Stimulated activated CD4-positive, alpha-beta T cell treated with anti-CD3 and anti-CD28 coated beads, Interleukin-2, amount 100 ng/mL, for 24 hours (primary cell): ENCODE measurements at places on chromosomes 5 and 9.
A peak's percentile ranks its signal among the peaks of the same experiment; 100 is the strongest.

- DNase-seq, result no peak
Measured at GRCh38 chr5:129724647-129725046, 23.2 kb upstream of the MINAR2 start.

DNA sequence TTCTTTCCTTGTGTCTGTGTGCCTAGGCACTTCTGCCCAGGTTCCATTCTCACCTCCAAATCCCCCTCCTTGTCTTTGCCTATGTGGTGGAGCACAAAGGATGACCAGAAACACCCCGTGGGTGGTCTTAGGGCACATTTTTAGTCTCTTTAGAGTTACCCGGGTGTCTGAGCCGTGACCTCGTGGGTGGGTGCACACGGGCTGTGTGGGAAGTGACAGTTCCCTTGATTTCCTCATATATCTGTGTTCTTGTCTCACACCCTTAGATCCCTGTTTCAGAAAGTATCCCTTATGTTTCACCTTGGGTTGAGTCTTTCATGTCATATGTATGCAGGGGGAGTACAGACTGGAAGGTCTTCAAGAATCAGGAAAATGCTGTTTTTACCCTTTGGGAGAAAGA is 13.4 kb upstream of the SMIM32 start:
- no peak for DNase-seq

DNA sequence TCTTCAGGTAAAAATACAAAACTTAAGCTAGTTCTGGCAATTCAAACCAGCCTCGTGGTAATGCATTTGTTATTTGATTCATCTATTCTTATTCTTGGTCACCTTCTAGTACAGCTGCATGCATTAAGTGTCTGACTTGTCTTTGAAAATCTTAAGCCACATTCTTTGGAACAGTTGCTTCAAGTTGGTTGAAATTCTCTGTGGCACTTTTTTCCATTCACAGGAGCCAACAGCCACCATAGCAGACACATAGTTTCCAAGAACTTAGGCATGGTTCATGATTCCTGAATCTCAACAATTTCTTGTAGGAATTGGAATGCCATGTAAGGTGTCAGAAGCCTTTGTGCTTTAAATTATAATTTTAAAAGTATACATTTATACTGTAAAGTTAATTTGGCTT is 47.4 kb upstream of the MEF2C start:
- DNase-seq, result no peak

DNA sequence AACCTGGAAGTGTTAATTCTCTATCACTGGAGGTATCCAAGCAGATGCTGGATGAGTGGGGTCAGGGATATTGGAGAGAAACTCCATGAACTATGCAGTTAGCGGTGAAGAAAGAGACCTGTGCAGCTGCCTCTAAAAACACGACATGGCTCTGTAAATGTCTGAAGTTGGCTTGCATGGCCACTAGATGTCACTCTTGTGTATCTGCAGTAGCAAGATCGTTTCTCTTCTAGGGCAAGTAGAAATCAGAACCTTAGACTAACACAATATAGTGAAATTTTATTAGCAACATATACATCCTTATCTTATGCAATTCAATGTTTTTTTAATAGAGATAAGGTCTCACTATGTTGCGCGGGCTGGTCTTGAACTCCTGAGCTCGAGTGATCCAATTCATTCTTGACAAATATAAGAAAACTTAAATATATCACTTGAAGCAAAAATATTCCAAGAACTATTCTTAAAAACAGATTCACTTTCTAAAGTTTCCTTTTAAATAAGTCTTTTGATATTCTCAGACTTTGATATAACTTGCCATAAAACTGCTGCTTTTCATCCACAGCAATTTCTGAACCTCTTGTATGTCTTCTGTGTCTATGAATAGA is 2.9 kb downstream of the OR2S2 start:
- DNase-seq, result peak; percentile 44

DNA sequence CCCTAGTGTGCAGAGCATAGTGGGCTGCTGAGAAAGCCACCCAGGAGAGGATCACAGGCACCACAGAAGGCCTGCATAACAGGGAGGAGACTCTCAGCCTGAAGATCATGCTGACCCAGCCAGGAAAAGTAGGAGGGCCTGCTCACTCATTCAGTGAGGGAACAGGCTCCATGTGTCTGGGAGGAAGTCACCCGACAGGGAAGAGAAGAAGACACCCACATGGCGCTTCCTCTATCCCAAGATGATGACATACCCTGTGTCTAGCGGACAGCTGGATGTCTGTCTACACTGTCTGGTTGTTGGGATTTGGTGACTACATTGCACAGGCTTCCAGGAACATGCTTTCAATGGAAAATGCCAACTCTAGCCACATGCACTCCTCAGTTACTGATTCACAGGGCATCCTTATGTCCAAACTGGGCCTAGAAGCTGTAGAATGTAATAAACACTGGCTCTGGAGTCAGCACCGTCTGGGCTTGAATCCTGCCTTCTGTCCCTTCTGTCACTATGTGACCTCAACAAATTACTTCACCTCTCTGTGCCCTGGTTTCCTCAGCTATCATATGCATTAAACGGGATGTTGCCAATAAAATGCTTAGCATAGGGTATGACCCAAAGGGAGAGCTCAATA is 47.6 kb downstream of the KLHL3 start:
- no peak for DNase-seq

- no peak for DNase-seq
Measured at GRCh38 chr5:104045987-104046386, 483.4 kb upstream of the NUDT12 start.

- no peak for DNase-seq
Measured at GRCh38 chr9:23643656-23644258, 182.3 kb downstream of the ELAVL2 start.

DNA sequence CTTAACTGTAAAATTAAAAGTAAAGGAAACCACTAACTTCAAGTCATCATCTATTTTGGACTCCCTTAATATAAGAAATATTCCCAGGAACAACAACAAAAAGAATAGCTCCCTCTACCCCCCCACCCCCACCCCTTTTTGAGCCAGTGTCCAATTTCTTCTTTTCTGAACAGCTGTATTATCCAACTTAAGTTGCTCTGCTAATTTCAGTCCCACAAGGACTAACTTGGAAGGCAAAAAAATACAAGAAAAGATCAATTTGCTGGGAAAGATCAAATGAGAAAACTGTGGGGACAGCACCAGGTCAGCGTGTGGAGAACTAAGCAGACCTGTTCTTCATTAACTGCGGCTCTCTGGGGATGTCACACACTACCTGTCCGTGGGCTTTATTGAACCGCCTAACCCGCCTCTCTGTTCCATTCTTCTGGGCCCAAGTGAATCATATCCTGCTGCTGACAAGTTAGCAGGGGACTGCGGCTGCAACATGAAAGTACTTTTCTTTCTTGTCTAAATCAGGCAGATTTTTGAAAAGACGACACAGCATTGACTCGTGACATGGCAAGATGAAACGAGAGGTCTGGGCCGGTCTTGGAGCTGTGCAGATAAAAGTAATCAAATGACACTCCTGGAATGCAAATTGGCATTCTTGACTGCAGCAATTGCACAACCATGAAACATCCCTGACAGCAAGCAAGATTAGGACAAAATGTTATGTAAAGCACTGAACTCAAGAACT is 2.7 kb downstream of the BNC2 start:
- no peak for DNase-seq

GRCh38 chr9:109478051-109478563 is 20.0 kb downstream of the PTPN3 start:
- no peak for DNase-seq

GRCh38 chr5:1201327-1202025 is at the start of gene SLC6A19:
TSS of gene SLC6A19 (plus strand) at chr5:1201595. CDS start at chr5:1201651, 56 bp downstream.
- DNase-seq, result no peak

DNA sequence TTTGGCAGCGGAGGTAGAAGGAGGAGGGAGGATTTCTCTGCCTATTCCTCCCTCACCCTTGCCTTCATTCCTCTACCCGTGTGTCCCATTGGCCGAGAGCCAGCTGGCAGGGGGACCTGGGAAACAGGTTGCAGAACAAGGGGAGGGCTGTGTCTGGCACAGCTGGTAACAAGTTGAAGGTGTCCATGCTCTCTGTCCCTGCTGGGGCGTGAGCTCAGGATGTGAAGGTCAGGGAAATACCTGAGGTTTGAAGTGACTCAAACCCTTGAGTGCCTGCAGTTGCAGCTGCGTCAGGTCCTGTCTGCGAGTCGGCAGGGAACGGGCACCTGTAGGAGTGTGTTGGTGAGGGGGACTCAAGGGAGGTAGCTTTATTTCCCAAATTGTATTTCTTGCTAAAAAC is 16.2 kb downstream of the MIGA2 start:
- no peak for DNase-seq

DNA sequence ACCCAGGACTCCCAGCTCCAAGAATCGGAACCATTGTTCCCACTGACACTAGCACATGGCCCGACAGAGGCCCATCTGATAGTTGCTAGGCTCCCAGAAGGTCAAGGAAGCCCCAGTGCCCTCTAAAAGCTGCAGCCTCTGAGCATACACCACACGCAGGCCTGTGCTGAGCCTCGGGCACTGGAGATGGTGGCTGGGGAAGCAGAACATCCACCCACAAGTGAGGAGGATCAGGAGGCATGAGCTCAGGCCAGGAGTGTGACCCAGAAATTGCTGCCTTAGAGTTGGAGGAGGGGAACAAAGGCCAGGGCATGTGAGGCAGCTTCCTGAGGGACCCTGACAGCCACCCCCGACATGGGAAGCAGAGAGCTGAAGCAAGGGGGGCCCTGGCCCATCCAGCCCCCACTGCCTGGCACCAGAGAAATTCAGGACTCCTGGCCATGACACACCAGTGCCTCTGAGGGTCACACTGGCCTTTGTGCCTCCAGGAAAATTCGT is 21.4 kb downstream of the IPPK start:
- DNase-seq, result no peak

GRCh38 chr5:65292196-65292595 is 189.5 kb downstream of the ADAMTS6 start:
- DNase-seq, result no peak

- no peak for DNase-seq
Measured at GRCh38 chr5:122447072-122447471, 135.0 kb downstream of the SNCAIP start.

DNA sequence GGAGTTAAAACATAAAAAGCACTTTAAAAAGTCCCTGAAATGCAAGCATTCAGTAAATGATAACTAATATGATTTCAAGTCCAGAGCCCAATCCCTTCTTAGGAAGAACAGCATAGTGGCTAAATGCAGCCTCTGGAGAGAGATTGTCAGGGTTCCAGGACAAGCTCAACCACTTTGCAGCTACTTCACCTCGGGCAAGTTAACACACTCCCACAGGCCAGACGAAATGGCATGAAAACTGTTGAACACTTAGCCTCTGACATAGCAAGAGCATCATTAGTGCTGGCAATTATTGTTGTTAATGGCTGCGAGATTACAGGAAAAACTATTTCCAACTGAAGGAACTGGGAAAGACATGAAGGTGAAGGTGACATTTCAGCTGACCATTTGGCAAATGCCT is 205.8 kb downstream of the GRIA1 start:
- DNase-seq, result no peak

GRCh38 chr9:27382308-27382707 is 85.4 kb upstream of the EQTN start:
- no peak for DNase-seq

DNA sequence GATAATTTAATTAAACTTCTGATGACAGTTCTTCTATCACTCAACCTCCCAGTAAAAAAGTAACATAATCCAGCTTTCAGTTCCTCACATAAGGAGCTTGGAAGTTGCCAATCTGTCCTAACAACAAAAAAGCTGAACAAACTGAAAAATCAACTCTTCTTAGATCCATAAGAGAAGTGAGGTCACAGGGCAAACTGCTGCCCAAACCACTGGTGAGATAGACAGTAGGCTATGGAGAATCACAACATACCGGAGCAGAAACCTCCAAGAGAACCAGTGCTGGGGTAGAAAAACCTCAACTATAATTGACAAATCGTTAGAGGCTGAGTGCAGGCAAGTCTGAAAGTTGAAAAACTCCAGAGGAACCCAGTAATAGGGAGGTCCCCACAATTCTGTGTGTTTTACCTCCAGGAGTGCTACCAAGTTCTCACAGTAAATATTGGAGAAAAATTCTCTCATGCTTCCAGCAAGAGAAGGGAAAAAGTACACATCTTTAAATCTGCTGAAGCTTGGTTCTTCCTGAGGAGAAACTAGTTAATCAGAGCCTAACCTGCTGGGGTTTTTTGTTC is 300.0 kb downstream of the PDE4D start:
- no peak for DNase-seq

- no peak for DNase-seq
Measured at GRCh38 chr5:89268460-89268859, 385.5 kb upstream of the MEF2C start.

- DNase-seq, result peak; percentile 84
Measured at GRCh38 chr5:133868946-133869518, 99.4 kb downstream of the C5orf15 start.

GRCh38 chr9:36945999-36946398 is 88.1 kb downstream of the PAX5 start:
- DNase-seq, result no peak

GRCh38 chr5:135012033-135012588 is 21.9 kb downstream of the PITX1 start:
- DNase-seq, result no peak

GRCh38 chr5:147782110-147783028 is at the start of gene JAKMIP2:
TSS of gene JAKMIP2 (minus strand) at chr5:147782728. CDS start at chr5:147671806, 110,922 bp downstream.
- DNase-seq, result peak; percentile 78

- DNase-seq, result no peak
Measured at GRCh38 chr9:135763716-135764446, 61.9 kb downstream of the KCNT1 start.

GRCh38 chr5:10503321-10503720 is 60.5 kb upstream of the ANKRD33B start:
- DNase-seq, result no peak

DNA sequence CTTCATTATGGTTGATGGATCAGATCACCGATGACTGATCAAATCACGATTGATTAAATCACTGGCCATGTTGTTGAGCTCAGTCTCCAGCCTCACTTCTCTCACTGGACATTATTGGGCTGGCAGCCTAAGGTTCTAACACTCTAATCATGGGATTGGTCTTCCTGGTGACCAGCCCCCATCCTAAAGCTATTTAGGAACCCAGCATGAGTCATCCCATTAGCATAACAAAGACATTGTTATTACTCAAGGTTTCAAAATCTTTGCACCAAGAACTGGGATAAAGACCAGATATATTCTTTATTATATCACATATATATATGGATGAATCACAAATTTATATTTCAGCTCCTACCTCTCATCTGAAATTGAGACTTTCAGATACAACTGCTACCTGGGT is 272.1 kb upstream of the IL12B start:
- DNase-seq, result no peak

DNA sequence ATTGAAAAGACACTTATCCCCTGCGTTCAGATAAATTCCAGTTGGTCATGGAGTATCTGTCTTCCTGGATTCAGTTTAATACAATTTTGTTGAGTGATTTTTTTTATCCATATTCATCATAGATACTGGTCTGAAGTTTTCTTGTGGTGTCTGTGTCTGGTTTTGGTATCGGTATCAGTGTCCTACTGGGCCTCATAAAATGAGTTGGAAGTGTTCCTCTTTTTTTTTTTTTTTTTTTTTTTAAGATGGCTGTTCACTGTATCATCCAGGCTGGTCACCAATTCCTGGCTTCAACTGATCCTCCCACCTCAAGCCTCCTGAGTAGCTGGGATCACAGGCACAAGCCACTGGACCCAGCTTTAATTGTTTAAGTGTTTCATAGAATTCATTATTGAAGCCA is 2.9 kb upstream of the CAMSAP1 start:
- DNase-seq, result no peak

- DNase-seq, result no peak
Measured at GRCh38 chr5:74717596-74717995, 32.6 kb downstream of the HEXB start.
